ENCODE measurements at places on chromosomes 13 and 19.

GRCh38 chr19:17058236-17058635 is 17.0 kb downstream of the HAUS8 start:
- DNase-seq: no peak

DNA sequence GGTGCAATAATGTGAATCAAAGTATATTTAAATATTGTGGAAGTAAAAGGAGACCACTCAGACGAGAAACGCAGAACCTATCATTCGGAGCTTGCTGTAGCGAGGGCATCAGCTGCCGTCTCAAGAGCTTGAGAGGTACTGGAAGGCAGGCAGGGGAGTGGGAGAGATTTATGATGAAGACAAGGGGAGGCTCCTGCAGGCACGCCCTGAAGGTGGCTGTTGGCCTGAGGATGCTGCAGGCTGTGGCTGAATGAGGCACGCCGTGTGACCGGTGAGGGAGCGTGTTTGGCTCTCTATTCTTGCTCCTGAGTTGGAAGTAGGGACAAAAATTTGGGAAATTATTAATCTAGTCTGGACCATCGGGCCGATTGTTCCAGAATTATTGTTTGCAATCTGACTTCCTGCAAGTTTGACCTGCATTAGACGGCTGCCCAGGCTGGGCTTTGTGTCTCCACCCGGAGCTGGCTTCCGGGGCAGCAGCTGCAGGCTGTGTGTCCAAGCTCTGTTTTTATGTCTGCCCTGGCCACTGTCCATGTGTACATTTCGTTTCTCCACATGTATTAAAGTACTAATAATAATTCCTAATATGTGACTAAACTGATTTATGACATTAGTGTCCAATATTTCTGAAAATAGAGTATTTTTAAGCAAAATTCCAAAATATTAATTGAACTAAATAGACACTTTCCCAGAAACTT is 91.1 kb upstream of the ANKRD10 start:
- DNase-seq: no peak

DNA sequence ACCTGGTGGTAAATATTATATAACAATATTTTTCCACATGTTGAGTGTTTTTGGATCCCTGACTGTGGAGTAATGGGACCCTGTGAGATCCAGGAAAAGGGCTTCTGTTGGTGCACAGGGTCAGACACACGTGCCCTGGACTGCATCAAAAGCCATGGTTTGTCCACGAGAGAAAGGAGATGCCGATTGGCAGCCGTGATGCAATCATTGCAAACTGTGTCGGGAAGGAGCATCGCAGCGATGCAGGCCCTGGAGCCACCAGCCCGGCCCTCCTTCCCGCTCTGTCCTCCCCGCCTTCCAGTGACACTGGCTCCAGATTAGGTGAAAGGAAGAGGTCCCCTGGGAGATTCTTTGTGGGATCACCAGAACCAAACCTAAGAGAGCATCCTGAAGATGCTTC is 9.1 kb downstream of the COL4A2 start:
- DNase-seq: no peak

DNA sequence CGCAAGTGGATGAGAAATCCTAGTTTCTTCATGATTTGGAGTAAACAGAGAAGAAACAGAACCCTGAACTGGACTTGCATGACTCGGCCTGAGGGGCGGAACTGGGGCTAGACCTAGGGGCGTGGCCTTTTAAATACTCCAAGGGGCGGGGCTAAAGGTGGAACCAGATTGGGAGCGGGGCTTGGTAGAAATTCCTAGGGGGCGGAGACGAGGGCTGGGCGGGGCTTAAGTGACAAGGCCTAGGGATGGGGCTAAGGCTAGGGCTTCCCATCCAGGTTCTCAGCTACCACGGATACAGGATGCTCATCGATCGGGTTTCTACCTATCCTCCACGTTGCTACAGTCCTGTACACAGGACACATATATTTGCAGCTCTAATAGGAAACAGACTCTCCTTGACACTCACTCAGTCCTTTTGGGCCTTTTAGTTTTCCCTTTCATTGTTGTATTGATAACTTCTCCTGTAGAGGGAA is 372 bp upstream of the ZNF699 start:
- DNase-seq: no peak

- DNase-seq: no peak
These were observed 107.9 kb downstream of the GGACT start for GRCh38 chr13:100480676-100481075.

DNA sequence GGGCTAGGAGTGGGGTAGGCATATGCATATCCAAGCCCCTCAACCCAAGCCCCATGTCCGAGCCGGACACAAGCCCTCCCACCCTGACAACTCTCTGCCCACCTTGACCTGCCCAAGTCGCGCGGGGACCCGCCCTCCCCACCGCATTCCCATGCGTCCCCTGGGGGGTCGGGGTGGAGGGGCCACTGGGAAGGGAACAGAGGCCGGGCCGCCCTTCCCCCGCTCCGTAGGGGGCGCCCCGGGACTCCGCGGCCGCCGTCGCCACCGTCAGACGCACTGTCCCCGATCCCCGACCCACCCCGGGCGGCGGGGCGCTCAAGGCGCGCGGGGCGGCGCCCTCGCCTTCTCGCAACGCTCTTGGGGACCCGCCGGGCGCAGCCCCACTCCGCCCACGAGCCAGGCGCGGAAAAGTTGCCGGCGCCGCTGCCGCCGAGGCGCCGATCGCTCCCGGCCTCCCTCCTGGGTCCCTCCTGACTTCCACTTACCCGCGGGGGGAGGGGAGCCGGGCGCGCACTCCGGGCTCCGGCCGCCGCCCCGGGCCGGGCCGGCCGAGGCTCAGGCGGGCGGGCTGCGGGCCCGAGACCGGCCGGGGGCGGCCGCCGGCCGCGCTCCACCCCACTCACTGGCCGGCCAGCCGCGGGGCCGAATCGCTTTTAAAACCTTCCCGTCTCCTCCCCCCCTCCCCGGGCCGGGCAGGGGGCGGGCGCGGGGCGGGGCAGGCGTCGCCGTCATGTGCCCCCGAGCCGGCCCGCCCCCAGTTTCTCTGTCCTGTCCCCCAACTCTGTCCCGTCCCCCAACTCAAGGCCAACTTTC is 34.4 kb upstream of the NANOS3 start:
- DNase-seq: no peak

DNA sequence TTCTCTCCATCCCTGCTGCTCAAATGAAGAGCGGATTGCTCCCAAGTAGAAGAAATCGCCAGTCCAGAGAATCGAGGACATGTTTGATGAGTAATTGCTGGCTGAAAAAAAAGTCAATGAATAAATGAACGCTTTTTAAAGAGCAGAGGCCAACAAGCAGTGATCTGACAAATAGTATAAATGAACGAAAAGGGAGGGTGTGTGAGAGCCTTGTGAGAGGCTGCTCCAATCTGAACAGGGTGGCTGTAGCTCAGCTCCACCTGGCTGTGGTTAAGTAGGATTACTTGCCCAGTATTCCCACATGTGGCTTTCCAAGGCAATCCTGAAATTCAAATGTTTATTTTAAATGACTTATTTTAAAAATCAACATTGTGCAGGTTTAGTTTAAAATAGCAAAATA is 117.1 kb downstream of the TSHZ3 start:
- no peak for DNase-seq

DNA sequence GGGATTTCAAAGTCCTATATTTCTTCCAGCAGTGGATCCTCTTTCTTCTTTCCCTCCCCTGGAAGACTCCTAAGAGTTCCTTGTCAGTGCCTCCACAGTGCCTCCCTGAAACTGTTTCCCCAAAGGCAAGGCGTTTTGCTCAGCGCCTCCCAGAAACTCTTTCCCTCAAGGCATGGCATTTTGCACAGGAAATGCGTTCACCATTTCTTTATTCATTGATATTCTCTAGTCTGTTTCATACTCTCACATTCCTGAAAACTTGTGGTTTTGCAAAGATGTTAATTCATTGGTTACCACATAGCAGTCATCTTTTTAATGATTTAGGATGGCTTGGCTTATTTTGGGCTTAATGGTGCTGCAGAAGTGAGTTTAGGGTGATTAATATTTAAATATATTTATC is 177.3 kb upstream of the SLC10A2 start:
- no peak for DNase-seq

- DNase-seq: no peak
These were observed 30.2 kb downstream of the COG6 start for GRCh38 chr13:39685652-39686051.

- no peak for DNase-seq
These were observed 42.4 kb downstream of the BBC3 start for GRCh38 chr19:47188507-47189033.

DNA sequence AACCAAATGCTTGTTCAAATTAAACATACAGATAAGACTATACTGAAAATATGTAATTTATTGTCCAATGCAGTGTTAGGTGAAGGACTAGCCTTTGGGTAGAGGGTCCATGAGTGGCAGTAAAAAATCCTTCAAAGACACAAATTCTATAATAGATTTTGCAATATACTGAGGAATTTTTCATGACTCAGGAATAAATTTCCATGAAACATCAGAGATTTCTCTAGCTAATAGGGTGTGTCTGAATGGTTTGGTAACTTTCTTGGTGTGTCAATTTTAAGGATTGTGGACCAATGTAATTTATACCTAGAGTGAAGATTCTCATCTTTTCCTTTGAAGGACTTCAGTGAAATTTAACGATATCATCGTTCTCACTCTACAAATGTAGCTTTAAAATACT is 546.7 kb downstream of the SLITRK5 start:
- no peak for DNase-seq

DNA sequence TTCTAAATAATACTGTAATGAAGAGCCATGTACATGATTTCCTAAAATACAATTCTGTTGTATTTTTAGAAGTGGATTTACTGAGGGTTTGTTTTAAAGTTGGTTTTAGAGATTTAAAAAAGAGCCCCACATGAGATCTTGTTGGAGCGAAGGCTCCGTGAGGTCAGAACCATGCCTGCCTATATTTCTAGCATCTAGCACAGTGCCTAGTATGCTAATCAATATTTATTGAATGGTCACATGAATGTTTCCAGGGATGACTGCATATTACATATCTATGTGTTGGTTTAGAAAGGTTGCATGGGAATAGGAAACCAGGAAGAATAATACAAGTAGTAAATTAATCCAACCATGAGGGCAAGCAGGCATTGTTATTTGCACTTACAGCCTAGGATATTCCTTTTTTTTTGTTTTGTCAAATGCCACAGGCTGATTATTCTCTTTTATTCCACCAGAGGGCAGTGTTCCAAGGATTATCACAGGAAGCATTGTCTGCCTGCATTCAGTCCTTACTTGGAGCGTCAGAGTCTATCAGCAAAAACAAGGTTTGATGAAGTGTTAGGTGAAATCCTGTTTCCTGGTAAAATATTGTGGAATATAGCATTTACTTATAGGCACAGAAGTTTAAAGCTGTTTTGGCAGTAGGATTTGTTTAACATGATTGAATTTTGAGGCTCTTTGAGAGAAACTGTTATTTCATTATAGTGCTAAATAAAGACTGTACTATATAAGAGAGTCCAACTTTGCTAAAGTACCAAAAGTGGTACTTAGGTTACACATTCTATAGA is 46.8 kb downstream of the COG3 start:
- DNase-seq: peak; percentile 5

DNA sequence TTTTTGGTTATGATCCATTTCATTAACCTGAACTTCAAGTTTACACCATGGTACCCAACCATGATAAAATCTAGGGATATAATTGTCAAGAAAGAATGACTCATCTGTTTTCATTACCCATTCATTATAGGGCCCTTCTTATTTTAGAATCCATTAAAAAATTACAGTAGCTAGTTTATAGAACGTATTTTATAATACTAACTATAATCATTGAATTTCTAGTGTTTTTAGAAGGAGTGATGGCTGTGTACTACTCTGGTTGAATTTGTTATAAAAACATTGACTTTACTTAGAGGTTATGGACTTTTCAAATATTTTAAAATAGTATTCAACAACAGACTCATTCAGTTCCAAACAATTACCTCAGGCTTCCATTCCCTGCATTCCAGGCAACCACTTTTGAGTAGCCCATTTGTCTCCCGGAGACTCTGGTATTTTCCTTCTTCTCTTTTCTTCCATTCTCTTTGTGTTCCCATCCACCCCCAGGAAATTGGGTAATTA is 71.9 kb upstream of the KLF12 start:
- DNase-seq: no peak

DNA sequence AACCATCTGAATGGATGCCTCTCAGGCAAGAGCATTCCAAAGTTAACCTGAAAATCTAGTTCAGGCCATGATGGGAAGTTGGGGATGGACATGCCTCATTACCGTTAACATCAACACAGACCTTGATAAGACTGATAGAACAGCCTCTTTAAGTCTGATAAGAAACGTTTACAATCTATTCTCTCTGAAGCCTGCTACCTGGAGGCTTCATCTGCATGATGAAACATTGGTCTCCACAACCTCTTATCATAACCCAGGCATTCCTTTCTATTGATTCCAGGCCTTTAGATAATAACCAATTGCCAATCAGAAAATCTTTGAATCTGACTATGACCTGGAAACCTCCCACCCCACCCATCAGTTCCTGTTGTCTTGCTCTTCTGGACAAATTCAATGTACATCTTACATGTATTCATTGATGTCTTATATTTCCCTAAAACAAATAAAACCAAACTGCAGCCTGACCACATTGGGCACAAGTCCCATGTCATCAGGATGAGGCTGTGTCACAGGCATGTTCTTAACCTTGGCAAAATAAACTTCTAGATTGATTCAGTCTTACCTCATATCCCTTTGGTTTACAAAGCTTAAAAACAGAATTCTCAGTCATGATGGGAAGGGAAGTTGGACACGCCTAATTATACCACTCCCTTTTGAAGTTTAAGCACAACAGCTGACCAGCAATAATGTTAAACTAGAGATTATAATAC is 843.8 kb upstream of the SPRY2 start:
- no peak for DNase-seq

DNA sequence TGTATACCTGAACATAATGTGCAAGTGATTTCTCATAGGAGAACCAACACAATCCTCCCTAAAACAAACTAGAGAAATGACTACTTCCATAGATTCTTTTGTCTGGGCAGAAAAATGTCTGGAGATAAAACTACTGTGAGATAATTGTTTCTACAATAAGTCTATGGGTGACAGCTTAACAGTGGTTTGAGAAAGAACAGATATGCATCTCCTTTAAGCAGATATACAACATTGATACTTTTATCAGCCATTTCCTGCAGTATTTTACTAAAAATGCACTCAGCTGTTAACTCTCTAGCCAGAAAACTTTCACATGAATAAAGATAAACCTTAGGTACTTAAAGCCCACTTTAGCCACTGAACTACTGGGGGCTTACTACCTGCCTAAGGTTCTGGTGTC is 1132.4 kb downstream of the EFNB2 start:
- no peak for DNase-seq

- no peak for DNase-seq
These were observed 14.6 kb downstream of the MCF2L start for GRCh38 chr13:112983428-112984196.

- DNase-seq: no peak
These were observed 134.9 kb upstream of the SPACA7 start for GRCh38 chr13:112241288-112241687.

- no peak for DNase-seq
These were observed 4.9 kb downstream of the CSNK1G2 start for GRCh38 chr19:1945899-1946298.

GRCh38 chr19:46133101-46133627 is 8.7 kb upstream of the IGFL3 start:
- peak; percentile 9 for DNase-seq
